CD4-positive, alpha-beta T cell treated with Interleukin-15 for 1 hour (primary cell): ENCODE measurements at places on chromosomes 16 and 17.

- DNase-seq: no peak
Measured at GRCh38 chr17:8904201-8904600, 36.7 kb upstream of the PIK3R6 start.

- DNase-seq: peak; percentile 35
Measured at GRCh38 chr16:24070851-24071250, 185.3 kb upstream of the CACNG3 start.

- no peak for DNase-seq
Measured at GRCh38 chr17:9944704-9945103, 39.6 kb upstream of the RCVRN start.

GRCh38 chr17:44840936-44841335 is 6.7 kb upstream of the HIGD1B start:
- DNase-seq: no peak

GRCh38 chr16:52549011-52549692 is 2.2 kb upstream of the TOX3 start:
- DNase-seq: no peak

DNA sequence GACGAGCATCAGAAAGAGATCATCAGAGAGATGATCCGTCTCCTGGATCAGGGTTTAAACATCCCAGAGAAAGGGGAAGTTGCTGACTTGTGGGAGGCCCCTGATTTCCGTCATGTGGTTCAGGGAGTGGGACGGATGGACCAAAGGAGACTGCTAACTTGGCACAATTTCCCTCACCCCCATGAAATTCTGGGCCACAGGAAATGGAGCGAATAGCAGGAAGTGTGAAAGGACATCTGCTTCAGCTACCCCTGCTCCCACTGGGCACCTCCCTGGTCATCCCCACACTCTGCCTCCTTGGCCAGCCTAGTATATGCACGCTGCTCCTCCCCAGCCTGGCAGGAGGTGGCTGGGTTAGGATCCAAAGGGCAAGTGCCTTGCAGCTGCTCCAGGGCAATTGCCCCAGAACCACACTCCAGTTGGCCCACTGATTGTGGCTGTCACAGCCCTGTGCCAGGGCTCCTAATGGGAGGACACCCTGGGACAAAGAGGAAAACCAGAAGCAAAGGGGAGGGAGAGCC is 1.3 kb downstream of the ARRB2 start:
- DNase-seq: peak; percentile 65

DNA sequence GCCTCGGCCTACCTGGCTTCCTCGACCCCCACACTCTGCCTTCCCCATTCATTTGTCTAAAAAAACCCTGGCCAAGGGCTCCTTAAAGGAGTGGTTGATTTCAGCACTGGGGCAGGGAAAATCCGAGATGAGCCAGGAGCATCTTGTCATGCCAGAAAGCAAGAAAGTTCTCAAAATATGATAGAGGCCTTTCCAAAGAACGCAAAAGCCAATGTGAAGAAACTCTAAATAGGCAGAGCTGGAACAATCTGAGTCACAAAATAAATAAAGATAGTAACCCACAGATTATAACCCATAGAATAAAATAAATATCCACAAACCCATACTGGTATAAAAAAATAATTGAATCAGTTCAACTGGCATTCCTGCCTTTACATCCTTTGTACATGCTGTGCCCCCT is 192.3 kb upstream of the SALL1 start:
- no peak for DNase-seq

DNA sequence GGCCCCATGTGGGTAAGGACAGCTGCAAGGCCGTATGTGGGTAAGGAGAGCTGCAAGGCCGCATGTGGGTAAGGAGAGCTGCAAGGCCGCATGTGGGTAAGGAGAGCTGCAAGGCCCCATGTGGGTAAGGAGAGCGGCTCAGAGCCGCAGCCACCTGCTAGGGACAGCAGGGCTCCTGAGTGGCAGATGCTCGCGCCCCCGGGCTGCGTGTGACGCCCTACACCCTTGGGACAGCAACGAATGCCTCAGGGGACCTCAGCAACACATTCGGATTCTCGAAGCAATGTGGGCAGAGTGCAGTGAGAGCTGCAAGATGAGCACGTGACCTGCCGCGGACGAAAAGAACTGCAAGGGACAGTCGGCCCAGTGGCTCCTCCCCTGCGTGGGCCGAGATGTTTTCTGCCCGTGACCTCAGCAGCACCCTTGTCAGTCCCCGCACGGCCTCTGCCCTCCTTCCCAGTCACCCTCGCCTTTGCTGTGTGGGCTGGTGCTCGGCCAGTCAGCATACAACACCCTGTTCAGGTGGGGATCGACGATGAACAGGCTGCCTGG is 9.6 kb upstream of the SLC38A8 start:
- peak; percentile 13 for DNase-seq

DNA sequence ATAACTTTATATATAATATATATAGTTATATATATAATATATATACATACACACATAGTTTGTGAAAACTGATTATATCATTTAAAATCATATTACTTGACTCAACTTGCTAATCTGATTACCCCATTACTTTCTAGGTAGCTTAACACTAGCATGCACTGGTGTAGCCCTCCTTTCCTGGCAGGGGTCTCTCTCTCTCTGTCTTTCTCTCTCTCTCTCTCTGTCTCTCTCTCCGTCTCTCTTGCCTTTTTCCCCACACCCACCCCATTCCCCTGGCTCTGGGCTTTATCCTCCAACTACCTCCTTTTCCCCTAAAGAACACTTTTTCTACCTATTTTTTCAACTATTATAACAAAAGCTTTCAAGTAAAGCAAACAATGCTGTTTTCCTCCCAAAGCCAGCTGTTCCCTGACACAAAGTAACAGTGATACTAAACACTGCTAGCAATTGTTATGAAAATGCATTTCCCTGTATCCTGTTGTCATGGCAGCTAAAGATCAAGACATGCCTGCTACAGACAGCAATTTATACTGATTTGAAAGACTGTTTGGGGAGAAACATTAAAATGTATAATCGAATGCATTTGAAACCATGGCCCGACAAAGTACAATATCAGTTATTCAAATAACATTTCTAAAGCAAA is 89.4 kb downstream of the CHD9NB start:
- no peak for DNase-seq

DNA sequence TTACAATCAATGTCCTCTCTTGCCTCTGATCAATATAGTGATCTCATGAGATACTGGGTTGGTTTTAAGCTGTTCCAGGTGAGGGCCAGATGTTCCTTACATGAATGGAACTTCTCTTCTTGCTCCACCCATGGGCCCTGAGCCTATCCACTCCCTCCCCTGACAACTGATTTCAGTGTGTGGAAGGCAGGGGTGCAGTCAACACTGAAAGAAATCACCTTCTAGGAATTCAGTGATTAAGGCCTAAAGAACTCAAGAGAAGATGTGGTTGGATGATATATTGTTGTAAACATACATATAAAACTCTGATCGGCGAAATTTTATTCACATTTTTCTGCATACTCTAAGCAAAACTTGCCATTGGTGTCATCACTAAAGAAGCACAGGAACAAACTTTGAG is 6.7 kb upstream of the GOSR2 start:
- DNase-seq: no peak

DNA sequence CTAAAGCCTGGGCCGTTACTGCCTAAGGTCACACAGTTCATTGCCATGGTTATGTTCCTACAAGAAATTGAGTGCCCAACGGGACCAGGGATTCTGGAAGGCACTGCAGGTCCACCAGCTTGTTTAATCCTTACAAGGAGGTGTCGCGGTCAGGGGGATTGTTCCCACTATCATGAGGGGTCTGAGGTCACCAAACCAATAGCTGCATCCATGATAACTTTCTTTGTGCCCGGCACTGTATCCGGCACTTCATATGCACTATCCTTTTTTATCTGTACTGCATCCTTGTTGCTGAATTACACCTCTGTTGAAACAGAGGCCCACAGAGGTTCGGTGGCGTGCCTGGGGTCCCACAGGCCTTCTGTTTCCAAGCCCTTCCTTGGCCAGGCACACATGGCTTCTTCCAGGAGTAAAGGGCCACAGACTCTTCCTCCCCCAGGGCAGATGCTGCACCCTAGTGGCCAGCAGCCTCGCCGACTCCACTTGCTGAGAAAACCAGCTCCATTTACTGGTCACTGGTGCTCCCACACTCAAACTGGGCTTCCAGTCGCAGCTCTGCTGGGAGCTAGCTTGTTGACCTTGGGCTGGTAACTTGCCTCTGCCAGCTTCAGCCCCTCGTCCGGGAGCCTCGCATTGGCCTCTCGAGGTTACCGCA is 82.0 kb upstream of the PLCG2 start:
- DNase-seq: peak; percentile 42

GRCh38 chr17:75895370-75896155 is 1.2 kb downstream of the TRIM65 start:
- DNase-seq: no peak

DNA sequence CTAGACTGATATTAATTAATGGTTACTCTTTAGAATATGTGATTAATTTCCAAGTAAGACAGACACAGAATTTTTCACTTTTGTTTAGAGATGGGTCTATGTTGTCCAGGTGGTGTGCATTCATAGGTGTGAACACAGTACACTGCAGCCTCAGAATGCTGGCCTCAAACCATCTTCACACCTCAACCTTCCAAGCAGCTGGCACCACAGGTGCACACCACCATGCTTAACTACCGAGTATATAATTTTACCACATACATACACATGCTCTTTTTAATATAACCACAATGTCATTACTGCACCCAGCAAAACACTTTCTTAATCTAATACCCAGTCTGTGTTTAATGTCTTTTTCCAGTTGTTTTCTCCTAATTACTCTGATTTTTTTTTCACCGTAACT is 23.9 kb downstream of the N4BP1 start:
- DNase-seq: no peak

DNA sequence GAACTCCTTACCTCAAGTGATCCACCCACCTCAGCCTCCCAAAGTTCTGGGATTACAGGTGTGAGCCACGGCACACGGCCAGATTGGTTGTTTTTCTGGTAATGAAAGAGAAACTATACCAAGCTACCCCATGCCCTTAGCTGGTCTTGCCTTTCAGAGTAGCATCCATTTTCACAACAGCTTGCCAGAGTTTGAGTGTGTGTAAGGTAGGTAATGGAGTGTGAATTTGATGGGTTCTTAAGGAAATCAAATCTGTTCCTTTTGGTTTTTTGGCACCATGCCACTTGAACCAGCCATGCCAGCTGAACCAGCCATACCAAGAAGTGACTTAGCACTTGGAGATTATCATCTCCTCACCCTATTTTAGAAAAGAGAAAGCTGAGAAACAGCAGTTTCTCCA is 5.1 kb downstream of the CALCOCO2 start:
- no peak for DNase-seq

DNA sequence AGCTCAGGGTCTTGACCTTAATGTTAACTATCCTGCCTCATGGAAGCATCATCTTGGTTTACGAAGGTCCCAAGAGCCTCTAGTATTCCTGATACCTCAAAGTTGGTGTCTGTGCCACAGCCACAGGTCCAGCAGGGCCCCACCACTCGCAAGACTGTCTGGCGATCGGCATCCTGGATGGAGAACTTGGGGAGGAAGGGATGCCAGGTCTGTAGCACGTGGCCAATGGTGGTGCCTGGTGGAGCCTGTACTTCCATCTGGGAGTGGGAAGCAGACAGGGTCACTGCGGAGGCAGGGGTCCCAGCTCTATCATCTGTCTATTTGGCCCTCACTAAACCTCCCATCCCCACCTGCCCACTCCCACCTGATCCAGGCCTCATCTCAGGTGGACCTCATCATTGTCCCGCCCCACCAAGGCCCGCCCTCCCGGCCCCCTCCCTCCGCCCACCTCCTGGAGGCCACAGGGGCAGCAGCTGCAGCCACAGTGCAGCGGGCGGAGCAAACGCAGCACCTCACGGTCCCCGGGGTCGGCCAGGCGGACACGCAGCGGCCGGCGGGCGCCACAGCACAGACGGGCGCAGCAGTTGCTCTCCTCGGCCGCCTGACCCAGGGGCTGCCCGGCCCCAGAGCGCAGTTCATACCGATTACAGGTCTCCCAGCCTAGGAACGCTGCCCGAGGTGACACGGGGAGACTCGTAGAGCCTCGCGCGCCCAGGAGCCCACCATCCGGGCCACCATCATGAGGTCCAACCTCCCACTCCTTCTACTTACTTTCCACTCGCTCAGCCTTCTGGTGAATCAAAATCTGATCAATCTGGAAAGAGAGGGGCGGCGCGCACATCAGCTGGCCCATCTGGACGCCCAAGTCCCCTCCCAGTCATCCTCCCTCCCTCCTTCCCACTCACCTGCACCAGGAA is 1.4 kb downstream of the PLSCR3 start:
- DNase-seq: no peak

GRCh38 chr17:59519132-59519531 is 46.3 kb upstream of the DHX40 start:
- no peak for DNase-seq

DNA sequence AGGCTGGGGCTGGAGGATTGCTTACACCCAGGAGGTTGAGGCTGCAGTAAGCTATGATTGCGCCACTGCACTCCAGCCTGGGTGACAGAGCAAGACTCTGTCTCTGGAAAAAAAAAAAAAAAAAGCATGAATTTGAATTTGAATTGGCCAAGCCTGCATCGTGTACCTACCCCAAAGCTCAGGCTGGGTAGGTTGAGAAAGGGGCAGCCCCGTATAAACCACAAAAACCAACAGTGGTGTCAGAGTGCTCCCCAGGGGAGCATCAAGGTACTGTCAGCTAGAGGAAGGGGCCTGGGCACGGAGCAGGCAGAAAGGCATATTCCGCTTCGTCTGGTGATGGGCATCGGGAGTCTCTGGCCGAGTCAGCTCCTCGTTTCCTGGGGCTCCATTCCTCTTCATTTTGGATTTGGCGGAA is 40.9 kb downstream of the RAP1GAP2 start:
- peak; percentile 66 for DNase-seq

GRCh38 chr17:31695456-31696090 is 163.5 kb downstream of the COPRS start:
- DNase-seq: no peak

DNA sequence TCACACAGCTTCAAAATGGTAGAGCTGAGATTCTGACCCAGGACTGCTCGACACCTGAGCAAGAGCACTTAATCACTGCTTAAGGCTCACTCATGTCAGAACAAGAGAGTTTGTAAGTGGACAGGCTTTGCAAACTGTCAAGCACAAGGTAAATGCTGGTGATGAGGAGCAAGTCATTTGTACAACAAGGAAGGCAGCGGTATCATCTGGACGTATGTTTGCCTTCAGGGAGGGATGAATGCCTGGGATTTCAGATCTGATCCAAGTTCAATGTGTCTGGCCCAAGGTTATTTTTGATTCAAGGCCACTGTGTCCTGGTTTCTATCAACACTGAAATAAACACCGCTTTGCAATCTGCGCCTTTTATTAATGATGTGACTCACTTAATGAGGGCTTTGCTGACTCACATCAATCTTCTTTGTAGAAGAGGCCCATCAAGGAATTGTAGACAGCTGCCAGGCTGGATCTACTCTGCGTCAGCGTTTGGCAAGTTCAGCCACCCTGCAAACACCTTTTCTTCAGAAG is 174.4 kb upstream of the HS3ST3A1 start:
- DNase-seq: no peak
